Nephron progenitor cell (in vitro differentiated cells): ENCODE measurements at places on chromosomes 4 and X.
A peak's percentile ranks its signal among the peaks of the same experiment; 100 is the strongest.

GRCh38 chr4:162356181-162356580 lies 192.4 kb upstream of the FSTL5 start:
- no peak for DNase-seq

- DNase-seq: no peak
Observed at GRCh38 chrX:132022198-132022966, 720 bp upstream of the STK26 start.

- no peak for DNase-seq
Observed at GRCh38 chrX:57918750-57919436, 8.6 kb upstream of the ZXDA start.

GRCh38 chr4:189533603-189534002 lies 407.1 kb upstream of the FRG1 start:
- no peak for DNase-seq

GRCh38 chr4:77710059-77710458 lies 104.4 kb downstream of the CXCL13 start:
- no peak for DNase-seq

- no peak for DNase-seq
Observed at GRCh38 chrX:47637546-47638195, 7.9 kb upstream of the CFP start.

- peak; percentile 91 for DNase-seq
Observed at GRCh38 chr4:4867375-4868039, 8.0 kb downstream of the MSX1 start.
